SJSA1 (cell line): ENCODE measurements at places on chromosomes 1 and 21. TPM values are rescaled to one million over a fixed set of nuclear protein-coding genes. Genes with fewer than 3 reads are reported as not detected.

GRCh38 chr1:94666797-94667196 lies 125.2 kb upstream of the F3 start:
- DNase-seq = no peak

The SHISAL2A gene
- not detected in 2 replicates for total RNA-seq

DNA sequence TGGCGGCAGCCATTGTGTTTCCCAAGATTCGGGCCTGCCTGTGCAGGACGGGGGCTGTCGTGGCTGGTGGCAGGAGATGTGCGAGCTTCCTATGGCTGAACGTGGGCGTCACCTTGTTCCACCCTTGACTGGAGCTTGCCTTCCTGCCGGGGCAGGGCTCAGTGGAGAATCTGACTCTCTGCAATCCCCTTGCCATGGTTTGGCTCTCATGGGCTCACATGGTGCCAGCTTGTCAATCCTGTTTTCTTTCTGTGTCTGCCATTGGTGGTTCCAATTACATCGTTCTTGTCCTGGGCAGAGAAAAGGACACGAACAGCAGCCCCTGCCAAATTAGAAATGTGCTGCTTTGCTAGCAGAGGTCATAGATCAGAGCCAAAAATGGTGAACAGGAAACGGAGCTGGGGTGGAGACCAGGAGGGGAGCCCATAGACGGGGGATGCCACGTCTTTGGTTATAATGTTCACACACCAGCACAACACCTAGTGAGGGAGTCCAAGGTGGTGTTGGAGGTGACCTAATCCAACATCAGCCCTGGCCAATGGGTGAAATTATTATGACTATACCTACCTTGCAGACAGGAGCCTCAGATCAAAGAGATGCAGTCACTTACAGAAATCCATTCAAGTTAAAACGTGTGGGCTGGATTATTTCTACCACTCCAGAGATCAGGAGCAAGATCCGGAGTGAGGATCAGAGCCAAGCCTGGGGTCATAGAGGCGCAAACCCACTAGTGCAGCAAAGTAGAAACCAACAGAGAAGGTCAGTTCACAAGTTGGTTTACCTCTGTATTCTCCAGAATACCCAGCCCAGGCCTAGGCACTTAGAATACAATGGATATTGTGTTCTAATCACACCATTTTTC lies 253.1 kb downstream of the SIPA1L2 start:
- no peak for DNase-seq

GRCh38 chr1:170049176-170049800 lies 25.2 kb downstream of the KIFAP3 start:
- no peak for DNase-seq

The CFHR3 gene
- not detected in 2 replicates for total RNA-seq

DNA sequence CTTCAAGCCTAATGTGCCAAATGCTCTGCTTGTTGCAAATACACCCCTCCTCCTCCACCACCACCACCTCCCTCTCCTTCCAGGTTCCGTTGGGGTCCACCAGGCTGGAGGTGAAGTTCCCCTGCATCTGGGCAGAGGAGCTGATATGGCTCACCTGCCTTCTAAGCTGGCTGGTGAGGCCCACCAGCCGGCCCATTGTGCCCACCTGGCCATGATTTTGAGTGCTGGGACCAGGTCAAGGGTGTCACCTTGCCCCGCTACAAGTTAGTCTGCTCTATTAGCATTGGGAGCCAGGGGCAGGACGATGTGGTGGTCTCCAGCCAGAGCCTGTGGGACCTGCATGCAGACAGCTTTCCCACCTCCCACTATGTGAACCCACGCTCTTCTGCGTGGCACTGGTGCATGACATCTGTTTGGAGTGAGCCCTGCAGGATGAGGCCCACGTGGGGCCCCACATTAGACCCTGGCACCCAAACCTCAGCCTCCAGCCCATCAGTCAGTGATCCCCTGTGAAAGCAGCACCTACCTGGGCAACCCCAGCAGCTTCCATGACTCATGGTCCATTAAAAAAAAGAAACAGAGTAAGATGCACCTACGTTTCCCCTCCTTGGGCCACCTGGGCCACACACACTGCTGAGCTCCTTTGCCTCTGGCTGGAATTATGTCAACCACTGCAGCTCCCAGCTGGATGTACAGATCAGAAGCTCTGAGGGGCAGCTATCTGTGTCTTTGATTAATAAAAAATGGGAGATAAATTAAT lies 15.6 kb upstream of the CDCP2 start:
- DNase-seq = no peak

GRCh38 chr1:169201084-169201619 lies 94.7 kb downstream of the ATP1B1 start:
- DNase-seq = peak; percentile 5

The CD5L gene
- total RNA-seq = not detected in 2 replicates

GRCh38 chr1:45008516-45008915 lies 2.6 kb downstream of the HECTD3 start:
- DNase-seq = no peak
